ENCODE measurements at places on chromosomes 7 and 10. TPM values are rescaled to one million over a fixed set of nuclear protein-coding genes. Genes with fewer than 3 reads are reported as not detected.
A peak's percentile ranks its signal among the peaks of the same experiment; 100 is the strongest.

The C10orf67 gene
- total RNA-seq: 0.35 TPM

- no peak for DNase-seq
These were observed 363.2 kb downstream of the PRPF18 start for GRCh38 chr10:13949844-13950542.

- no peak for DNase-seq
These were observed 262.8 kb upstream of the IMMP2L start for GRCh38 chr7:111825046-111825445.

DNA sequence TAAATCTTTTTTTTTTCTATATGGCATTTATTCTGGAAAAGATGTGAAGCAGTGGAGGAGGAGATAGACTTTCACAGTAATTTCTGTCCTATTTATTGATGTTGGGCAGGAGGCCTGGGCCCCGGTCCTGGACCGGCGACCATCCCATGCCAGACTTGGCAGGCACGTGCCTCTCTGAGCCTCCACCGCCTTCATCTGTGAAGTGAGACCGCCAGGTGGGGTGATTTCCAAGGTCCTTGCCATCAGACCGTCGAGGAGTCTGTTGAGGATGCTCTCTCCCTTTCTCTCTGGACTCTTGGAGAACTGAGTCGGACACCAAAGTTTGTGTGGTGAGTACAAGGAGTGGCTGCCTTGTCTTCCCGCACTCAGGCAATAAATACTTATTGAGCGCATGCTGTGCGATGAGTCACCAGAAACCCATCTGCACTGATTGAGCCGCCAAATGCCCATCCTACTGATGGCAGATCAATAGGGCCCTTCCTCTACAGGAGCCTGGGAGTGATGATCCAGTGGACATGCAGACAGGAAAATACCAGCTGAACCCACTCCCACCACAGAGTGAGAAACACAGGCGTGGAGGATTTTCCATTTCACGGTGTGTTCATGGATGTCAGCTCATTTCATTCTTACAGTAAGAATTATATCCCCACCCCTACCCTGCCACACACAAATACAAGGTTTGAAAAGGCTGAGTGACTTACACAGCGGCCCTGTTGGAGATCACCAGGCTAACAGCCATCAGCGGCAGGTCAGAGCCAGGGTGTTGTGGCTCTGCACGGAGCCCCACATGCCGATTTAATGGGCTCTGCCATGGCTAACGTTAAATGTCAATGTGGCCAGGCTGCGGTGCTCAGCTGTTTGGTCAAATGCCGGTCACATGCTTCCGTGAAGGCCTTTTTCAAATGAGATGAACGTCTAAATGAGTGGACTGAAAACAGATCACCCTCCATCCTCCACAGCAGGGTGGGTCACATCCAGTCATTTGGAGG is 11.5 kb upstream of the PRKAG2 start:
- DNase-seq: no peak

- DNase-seq: no peak
These were observed 345.9 kb upstream of the GALNT17 start for GRCh38 chr7:70786076-70786475.

- no peak for DNase-seq
These were observed 6.9 kb upstream of the ZKSCAN1 start for GRCh38 chr7:100008525-100008924.

DNA sequence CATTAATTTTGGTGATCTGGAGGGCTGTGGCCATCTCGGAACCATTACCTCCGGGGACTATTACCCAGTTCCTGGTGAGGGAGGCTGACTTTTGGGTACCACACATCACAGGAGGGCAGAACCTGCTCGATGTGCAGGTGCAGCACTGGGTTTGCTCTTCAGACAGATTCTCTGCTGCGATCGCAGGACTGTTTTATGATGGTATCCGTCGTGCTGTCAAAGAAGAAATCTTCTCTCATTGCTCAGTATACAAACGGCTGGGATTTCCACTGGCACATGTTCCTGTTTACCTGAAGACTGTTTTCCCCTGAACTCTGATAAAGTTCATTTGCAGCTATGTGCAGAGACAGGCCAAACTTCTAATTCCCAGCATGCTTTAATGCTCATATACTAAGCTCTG is 27.2 kb upstream of the SHH start:
- DNase-seq: no peak

The TFEC gene
- total RNA-seq: 1.6 TPM

DNA sequence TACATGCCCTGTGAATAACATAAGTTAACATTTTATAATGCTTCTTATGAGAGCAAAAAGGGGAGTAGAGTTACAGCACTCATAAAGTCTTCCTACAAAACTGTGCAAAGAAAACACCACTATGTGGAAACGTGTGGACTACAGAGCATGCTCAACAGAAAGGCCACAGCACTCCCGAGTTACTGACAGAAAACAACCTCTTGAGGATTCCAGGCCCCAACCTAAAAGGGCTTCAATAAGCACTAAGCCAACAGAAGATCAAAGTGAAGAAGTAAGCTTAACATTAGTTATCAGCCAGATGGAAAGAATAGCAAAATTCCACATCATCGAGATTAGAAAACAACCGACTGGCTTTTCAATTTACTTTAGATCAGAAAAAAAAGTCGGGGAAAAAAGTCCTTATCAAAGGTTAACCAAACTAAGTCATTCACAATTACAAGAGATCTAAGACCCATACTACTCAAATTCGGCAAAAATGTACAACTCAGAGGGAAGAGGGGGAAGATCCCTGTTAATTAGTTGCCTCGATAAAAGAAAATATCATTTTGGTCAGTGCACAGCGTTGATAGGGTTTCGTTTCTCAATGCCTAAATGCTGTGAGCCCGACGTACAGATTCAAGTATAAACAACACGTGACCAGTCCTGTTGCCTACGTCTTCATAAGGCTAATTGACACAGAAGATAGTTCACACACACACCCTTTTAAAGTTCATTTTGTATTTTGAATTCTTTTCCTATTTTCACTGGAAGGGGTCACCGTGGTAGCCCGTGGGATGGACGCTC is 1.4 kb downstream of the KBTBD2 start:
- DNase-seq: no peak

DNA sequence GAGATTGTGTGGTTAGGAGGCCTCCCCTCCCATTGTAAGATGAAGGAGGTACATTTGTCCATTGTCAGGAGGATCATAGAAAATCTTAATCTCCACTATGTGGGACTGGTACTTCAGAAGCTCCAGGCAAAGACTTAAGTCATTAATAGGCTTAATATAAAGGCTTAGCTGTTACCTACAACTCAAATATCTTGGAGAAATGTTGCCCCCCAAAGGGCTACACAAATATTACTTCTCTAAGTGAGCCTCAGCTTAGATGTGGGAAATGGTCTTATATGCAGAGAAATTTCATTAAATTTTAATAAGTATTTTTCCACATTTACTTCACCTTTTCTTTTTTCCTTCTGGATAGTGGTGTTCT is 27.2 kb downstream of the TAS2R41 start:
- DNase-seq: no peak

DNA sequence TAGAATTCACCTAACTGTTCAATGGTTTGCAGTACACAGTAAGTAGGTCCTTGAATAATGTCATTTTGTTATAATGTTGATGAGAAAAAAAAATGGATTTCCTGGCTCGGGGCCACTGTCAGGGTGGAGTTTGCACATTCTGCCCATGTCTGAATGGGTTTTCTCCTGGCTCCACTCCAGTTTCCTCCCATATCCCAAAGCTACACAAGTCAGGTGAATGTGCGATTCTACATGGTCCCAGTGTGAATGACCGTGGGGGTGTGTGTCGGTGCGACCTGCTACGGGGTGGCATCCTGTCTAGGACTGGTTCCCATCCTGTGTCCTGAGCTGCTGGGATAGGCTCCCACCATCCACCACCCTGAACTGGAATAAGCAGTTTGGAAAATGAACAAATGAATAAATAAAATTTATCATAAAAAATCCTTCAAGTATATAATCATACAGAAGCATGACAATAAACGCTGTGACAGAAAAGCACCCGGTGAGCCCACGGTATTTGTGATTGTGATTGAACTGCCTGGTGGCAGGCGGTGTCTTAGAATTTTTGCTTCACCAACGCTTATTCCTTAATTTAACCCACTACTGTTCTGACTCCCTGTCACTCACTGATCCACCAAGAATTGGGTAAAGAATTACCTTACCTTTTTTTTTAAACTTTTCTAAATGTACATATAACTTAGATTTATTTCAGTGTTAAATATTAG is 114.1 kb downstream of the ICA1 start:
- DNase-seq: no peak

DNA sequence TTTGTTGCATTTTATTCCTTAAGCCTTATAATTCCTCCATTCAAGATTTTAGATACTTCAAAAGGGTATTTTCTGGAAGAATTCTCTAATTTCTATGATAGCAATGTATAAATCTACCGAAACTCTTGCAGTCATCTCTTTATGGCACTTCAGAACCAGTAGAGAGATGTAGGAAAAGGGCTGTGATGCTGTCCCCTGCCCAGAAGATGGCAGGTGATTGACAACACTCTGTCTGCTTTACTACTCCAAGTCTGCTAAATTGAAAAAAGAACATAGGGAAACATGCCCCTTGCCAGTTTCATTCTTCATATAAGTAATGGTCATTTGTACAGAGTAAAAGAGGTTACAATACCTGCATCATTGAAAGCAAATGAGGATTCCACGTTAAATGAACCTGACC is 5.1 kb downstream of the TCTN3 start:
- DNase-seq: no peak

DNA sequence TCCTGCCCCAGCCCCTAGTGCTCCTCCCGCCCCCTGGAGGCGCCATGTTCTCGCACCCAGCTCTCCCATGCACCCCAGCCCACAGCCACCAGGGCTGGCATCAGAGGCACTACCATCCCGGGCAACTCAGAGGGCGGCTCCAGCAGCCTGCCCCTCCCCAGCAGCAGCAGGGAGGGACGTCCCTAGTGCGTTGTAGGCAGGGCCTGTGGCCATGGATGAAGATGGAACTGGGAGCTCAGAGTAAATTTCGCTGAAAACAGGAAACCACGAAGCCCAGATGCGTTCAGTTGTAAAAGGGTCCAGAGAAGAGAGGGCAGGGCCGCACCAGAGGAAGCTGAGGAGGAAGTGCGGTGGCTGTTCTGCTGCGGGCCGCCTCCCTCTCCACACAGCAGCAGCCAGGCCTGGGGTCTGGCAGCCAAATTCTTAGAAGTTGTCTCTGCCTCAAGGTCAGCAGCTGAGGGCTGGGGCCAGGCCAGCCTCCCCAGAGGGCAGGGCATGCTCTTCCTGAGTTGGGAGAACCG is 24.6 kb downstream of the VSIR start:
- DNase-seq: peak; percentile 92

The DNAH11 gene
- total RNA-seq: 0.51 TPM
